ENCODE measurements at places on chromosomes 16 and 17.

GRCh38 chr16:29007730-29008593 is 23.1 kb downstream of the LAT start:
- DNase-seq: no peak

GRCh38 chr17:7477392-7478275 is 1.8 kb downstream of the ZBTB4 start:
- no peak for DNase-seq

DNA sequence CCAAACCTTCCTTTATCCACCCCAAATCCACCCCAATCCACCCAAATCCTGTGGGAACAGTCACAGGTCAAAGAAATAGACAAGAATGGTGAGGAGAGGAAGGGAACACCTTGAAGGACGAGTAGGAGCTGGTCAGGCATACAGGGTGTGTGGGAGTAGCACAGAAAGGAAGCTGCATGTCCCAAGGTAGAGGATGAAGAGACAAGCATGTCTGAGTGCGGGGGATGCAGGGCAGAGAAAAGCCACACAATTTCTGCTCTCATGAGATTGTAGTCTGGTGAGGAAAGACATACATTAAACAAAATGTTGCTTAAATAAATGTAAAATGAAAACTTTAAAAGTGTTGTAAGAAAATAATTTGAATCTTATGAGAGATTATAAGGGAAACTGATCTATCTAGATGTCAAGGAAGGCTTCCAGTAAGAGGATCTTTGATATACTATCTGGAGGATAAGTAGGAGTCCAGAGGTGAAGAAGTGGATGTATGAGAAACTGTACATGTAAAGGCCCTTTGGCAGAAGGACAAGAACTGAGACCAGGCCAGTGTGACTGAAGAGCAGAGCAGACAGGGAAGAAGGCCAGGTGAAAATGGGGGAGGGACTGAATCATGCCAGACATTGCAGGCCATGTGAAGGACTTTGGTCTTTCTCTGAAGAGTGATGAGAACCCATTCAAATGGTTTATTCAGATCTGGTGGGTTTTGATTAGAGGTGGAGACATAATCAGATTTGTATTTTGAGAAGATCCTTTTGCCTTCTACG is 18.6 kb downstream of the TMEM98 start:
- DNase-seq: no peak

DNA sequence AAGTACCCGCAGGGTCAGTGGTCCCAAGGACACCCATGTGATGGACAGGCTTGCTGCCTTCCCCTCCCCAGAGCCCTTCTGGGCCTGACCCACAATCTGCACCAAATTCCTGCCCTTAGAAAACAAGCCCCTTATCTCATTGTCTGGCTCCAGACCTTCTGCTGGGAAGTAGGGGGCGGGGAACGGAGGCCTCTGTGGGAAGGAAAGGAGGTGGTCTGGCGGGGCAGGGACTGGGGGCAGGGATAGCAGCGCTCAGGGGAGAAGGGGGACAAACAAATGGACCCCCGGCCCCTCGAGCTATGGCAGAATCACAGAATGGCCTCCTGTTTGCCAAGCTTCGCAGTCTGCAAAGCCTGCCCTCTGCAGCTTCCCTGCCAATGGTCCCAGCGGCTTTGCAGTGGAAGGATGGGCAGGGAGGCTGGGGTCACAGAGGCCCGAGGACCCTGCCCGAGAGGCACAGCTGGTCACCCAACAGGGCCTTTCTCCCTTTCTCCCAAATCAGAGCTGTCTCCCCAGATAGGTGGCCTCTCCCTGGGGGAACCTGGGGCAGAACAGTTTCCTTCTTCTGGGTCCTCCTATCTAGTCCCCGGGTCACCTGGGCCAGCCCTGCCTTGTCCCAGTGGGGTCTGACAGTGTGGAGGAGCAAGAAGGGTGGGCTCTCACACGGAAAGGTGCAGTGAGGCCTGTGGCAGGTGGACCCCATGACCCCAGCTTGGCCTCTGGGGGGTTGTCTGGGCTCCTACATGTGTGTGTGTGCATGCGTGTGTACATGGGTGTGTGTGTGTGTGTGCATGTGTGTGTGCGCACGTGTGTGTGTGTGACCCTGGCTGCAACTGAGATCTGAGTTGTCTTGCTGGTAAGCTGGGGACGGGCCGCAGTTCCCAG is 25.5 kb downstream of the TMEM235 start:
- DNase-seq: no peak

DNA sequence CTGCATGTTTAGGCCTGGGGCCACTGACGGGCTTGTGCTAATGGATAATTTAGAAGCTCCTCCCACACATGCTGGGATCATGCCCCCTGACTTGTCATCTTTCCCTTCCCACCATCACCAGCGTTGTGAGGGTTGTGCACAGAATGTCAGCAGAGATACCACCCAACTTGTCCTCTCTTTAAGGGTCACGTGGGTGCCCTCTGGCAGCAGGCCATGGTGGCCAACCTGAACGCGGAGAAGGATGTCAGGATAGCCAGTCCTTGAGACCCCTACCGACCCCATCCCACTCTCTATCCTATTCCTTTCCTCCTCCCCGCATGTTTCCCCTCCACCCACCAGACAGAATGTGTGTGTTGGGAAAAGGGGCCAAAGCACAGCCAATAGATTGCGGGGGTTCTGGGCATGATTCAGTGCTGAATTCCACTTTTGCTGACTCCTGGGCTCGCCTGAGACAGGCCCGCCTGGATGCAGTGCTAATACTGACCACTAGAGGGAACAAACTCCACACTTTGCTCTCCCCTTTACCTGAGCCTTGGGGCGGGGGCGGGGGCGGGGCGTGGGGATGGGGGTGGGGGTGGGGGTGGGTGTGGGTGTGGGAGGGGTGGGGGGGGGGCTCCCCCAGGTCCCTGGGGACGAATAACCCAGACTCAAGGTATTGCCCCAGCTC is at the start of gene GH2:
GH2 (minus strand) TSS at position 10 of the 667 bp plus-strand sequence. CDS start 143 bp downstream, outside the sequence.
- DNase-seq: peak; percentile 45

- DNase-seq: no peak
Measured at GRCh38 chr17:385178-385835, 32.7 kb upstream of the RPH3AL start.

Measured in stimulated activated CD4-positive, alpha-beta T cell treated with anti-CD3 and anti-CD28 coated beads, Interleukin-1b, Interleukin-23, amount 100 ng/mL, for 24 hours (primary cell).